ENCODE measurements at places on chromosomes 12 and 14.

GRCh38 chr12:15662303-15662980 lies 126.7 kb downstream of the EPS8 start:
- no peak for DNase-seq

DNA sequence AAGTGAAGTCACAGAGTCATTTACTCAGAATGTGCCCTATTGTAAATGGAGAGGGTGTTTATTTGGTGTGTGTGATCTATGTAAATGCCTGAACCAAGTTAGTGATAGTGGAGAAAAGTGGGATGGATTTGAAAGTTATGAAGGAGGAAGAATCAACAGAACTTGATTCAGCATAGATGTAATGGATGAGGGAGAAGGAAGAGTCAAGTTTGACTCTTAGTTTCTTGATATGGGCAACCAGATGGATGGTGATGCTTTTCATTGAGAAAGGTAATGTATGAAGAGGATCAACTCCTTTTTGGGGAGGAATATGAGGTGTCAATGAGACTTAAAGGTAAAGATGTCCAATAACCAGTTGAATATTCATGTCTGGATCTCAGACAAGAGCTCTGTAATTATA lies 6.7 kb upstream of the MON2 start:
- DNase-seq, result no peak

DNA sequence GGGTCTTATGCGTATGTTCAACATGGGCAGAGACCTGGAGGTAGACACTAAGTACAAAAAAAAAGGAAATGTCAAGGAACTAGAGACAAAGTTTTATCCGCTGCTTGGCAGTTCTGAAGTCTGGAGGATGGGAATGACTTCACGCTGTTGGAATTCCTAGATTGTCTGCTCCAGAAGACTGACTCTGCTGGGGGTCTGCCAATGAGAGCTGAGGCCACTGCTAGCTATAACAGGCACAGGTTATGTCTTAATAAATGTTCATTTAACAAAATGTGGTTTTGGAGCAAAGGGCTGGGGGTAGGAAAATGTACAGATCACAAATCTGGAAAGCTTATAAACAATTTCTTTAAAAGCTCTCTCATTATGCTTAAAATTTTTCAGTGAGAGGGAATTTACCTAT lies 5.9 kb downstream of the RNASE8 start:
- no peak for DNase-seq

DNA sequence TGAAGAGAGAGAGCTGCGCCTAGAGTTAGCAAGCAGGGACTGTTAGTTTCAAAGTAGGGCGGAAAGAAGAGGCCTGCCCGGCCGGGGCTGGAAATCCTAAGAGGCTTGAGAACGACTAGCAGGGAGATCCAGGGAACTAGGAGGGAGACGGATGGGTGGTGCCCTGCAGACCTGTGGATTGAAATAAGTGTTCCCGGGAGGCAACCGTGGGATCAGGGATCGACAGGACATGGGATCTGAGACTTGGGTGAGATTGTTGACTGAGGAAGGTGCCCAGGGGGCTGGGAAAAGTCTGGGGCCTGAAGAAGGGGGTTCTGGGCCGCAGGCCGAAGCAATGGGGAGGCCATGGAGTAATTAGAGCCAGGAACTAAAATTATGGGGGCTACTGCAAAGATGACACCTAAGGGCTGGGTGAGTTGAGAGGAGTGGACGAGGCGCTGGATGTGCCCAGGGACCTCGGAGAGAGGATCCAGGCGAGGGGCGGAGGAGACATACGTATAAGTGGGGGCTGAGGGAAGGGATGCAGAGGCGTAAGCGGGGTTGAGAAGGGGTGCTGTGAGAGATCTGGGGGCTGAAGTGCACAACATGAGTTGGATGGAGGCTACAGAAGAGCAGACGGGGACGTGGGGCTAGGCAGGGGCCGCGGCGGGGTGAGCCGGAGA lies 635 bp downstream of the LTA4H start:
- peak; percentile 23 for DNase-seq

- DNase-seq, result no peak
These were observed 4.9 kb downstream of the BMP4 start for GRCh38 chr14:53951627-53952303.

DNA sequence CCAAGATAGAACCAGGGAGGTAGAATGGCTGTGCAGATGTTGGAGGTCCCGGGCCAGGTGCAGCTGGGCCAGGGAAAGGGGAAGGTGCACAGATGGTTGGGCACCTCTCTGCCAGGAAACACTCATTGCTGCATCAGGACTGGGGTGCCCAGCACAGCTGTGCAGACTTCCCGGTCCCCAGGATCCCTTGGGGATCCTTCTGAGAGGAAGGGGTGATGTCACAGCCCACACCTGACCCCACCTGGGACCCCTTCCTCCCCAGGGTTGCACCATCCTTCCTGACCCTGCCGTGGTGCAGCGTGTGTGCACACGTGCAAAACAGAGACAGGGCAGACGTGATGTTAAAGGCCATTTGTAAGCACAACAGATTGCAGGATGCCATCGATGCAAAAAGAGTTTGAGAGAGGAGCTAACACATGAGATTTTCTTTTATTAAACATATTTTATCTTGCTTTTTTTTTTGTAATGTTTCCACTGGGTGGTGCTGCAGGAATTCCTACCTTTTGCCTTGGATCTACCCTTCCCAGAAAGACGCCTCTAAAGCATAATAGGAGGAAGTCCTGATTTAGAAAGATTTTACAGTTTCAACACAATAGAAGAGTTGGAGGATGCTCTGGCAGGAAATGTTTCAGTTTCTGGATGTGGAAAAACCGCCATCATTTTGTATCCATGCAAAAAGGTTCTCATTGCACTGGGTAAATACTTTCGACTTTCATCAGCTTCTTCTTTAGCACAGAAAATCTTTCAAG lies 14.8 kb downstream of the ELK3 start:
- peak; percentile 39 for DNase-seq

DNA sequence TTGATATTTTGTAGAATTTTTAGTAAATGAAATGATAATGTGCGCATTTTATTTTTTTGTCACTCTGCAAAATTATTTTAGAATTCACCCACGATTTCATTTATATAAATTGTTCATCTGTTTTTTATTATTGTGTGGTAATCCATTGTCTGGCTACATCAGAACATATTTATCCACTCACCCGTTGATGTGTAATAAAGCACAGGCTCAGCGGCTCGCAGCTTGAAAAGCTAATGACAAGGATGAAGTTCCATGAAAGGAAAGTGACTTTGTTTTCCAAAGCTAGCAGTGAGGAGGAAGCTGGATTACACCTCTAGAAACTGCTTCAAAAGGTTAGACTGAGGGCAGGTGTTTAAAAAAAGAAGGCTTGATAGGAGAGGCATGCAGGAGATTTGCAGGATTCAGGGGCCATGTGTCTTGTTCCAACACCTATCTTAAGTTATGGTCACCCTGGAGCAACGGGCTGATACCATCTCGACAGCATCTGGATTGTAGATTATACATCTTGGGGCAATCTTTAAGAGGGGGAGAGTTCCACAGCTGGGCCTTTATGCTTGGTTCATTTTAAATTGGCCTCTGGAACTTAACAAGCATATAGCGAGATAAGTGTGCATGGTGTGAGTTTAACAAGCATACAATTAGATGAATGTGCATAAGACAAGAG lies 194.1 kb downstream of the TMTC3 start:
- no peak for DNase-seq

GRCh38 chr12:116466536-116466935 lies 92.6 kb upstream of the MAP1LC3B2 start:
- DNase-seq, result no peak

DNA sequence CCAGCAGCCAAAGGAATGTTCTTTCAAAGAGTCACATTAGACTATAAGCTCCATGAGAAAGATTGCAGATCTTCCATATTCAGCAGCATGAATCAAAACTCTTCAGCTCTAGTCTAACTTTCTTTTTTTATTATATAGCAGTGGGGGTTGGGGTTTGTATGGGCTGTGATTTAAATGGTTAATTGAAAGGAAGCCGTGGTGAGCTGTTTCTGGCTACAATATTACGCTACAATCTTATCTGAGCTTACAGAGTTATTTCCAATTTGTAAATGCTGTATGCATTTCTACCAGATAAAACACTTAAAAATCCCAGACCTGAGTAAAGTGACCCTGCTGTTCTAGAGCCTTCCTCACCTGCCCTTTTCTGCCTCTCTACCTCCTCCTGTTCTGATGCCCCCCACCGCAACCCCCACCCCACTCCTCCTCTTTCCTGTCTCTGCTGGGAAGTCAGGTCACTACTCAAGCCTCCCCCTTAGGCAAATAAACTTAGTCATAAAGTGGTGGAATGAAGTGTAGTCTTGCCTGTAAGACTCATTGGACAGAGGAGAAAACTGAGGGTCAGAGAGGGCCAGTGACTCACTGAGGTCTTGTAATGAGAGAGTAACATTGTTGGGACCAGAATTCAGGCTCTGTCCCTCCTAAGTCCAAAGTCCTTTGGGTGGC lies 1089.5 kb downstream of the BCL11B start:
- no peak for DNase-seq

DNA sequence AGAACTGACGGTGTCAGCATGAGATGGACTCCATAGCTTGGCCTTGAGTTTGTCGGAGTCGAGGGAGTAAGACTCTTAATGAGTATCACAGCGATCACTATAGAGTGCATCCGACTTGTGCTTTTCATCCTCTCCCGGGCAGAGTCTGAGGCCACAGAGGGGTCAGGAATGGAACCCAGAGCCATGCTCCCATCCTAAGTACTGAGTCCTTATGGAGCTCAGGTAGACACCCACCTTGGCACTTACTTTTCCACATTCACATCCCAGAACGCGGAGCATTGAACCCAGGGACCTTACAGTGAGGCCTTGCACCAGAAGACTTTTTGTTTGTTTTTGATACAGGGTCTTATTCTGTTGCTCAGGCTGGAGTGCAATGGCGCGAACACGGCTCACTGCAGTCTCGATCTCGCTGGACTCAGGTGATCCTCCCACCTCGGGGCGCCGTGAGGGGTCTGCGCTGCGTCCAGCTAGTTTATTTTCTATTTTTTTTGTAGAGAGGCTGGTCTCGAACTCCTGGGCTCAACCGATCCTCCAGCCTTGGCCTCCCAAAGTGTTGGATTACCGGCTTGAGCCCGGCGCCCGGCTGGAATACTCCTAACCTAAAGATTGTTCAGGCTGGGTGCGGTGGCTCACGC lies 719 bp upstream of the SRSF9 start:
- no peak for DNase-seq

DNA sequence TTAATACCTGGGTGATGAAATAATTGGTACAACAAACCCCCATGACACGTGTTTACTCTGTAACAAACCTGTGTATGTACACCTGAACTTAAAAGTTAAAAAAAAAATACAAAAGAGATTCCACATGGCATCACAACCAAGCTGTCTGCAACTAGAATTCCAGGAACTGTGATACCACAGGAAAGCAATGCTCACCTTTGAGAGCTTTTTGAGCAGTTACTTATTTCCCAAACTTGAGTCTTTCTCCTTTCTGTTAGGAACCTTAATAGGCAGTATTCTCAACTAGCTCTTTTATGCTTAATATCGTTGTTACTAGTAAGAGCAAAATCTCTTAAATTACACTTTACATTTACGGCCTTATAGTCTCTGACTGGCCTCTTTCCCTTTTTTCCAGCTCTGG lies 15.2 kb downstream of the PTHLH start:
- no peak for DNase-seq

DNA sequence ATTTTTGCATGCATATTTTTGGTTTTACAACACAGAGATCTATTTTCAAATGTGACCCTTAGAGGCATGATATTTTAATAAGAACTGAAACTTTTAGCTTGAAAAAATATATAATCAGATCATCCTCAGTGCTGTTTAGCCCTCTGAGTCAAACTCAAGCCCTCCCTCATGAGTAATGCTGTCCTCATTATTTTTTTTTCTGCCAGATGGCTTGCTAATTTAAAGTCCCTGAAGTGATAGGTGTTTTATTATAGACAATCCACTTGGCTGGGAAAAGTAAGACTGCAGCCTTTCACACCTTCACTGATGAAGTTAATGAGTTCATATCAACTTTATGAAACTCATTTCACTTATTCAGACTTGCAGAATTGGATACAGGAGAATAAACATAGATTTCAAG lies 227.7 kb downstream of the SLC16A7 start:
- no peak for DNase-seq

- no peak for DNase-seq
These were observed 141.4 kb downstream of the EGLN3 start for GRCh38 chr14:33809396-33809981.

- DNase-seq, result no peak
These were observed 36.5 kb downstream of the FBXO33 start for GRCh38 chr14:39395555-39396254.

GRCh38 chr12:47992776-47993175 lies 11.5 kb downstream of the COL2A1 start:
- DNase-seq, result no peak

DNA sequence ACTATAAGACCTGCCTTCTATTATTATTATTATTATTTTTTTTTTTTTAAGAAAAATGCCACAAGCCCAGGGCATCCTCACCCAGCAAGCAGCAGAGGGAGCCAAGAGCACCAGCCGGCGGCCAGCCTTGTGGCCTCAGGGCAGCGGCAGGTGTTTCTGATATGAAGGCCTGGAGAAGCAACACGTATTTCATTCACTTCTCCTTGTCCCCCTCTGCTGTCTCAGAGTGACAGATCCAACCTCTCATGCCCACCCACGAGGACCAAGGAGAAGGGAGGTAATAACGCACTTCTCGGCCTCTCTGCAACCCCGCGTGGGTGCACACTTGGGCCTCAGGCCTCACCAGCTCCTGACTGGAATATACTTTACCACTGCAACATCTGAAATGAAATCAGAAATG lies 25.4 kb downstream of the CDC42BPB start:
- DNase-seq, result no peak

DNA sequence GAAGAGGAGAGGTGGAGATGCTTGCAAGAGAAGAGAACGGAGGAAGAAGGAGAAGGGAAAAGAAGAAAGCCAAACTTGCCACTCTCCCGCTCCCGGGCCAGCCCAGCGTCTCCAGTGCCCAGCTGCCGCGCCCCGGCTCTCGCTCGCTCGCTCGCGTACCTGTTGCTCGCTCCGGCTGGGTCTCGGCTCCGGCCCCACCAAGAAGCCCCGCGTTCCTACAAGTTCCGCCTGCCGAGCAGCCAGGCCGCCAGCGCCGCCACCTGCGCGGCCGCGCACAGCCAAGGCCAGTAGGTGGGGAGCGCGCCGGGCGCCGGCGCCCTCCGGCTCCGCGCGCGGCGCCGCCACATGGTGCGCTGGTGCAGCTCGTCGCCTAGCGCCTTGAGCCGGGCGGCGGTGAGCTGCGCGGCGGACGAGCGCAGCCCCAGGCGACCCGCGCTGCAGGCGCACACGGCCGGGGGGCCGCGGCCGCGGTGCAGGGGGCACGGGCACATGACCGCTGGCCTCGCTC lies 370 bp downstream of the HRK start:
- no peak for DNase-seq

GRCh38 chr14:84087986-84088531 lies 1441.9 kb upstream of the FLRT2 start:
- DNase-seq, result no peak

DNA sequence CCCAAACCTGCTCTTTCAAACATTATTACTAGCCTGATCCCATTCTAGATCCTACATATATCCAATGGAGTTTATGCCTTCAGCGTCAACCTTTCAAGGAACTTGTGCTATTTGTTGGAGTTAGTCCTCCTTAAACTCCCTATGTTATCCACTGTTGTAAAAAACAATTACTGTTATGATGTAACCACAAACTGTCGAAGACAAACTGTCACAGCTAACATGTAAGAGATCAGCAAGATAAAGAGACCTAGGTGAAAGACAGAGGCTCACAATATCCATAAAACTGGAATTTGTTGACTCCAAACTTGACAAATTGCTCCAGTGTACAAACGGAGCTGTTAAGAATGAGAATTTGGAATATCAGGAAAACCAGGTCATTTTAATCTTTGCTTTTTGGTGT lies 70.7 kb downstream of the CDK17 start:
- no peak for DNase-seq

GRCh38 chr12:27824126-27824842 lies 44.2 kb upstream of the MANSC4 start:
- DNase-seq, result no peak

GRCh38 chr14:90275820-90276219 lies 19.5 kb downstream of the PSMC1 start:
- peak; percentile 88 for DNase-seq
